ENCODE measurements at places on chromosomes 4 and X. TPM values are rescaled to one million over a fixed set of nuclear protein-coding genes. Genes with fewer than 3 reads are reported as not detected.

DNA sequence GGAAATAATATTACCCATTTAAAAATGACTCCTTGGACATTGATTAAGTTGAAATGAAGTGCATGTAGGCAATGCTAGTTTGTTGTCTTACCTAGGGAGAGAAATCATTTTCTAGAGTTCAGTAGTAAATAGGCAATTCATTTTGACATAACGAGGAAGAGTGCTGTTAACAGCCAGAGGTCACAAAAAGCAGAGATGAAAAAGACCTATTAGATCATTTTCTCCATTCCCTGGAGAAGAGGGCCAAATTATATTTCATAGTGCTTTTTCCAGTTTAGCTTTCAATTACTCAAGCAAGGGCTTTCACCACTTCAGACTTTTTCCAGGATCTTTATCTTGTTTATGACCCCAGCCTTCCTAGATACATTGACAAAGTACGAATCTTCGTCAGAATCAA, 374.3 kb upstream of the GALNT7 start:
- no peak for DNase-seq

DNA sequence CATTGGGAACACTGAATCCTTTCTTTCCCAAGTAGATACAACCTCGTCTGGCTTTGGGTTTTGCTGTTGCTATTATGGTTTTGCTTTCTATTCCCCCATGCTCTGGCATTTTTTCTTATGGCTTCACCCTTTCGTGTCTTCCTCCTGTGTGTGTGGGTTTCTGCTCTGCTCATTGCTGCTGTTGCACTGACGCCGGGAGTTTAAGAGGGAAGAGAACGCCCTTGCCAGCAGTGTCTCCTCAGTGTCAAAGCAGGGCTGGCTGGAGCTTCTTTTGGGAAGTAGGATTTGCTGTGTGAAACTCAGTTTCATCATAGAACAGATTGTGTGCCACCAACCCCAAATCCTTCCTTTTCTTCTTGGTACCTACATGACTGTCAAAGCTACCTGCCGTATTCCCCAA, 63.7 kb downstream of the CLDN22 start:
- peak; percentile 56 for DNase-seq

The KDR gene
- total RNA-seq = 15.6 TPM

The SSX4 gene
- total RNA-seq = not detected

- DNase-seq = no peak
These were observed 981 bp upstream of the PITX2 start for GRCh38 chr4:110623718-110624397.

The CXorf65 gene
- 0.71 TPM for total RNA-seq

- no peak for DNase-seq
These were observed 28.0 kb downstream of the CCNG2 start for GRCh38 chr4:77184974-77185373.

The RELL1 gene
- 19.3 TPM for total RNA-seq

GRCh38 chrX:81890521-81890920, 688.6 kb downstream of the SH3BGRL start:
- DNase-seq = no peak

The PDZD4 gene
- 6.1 TPM for total RNA-seq

The CHRNA9 gene
- not detected for total RNA-seq

DNA sequence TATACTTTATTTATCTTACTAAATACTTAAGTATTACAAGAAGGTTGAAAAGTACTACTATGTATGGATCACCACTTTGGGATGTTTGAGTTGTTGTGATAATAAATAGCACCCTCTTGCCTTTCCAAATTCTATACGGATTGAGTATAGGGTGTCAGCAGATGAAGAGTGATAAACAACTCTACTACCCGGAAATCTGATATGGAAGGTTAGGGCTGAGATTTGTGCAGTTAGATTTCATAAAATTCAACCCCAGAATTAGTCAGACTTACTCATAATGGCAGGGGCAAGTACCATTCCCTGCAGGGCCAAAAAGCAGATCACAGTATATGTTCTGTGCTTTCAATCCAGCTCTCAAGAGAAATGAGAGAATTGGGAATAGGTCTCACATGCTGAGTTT, 1008.9 kb upstream of the PCDH7 start:
- DNase-seq = no peak

- DNase-seq = no peak
These were observed 30.0 kb upstream of the GTPBP6 start for GRCh38 chrX:348461-349117.

The PTCHD1 gene
- 0.11 TPM for total RNA-seq

The TLR10 gene
- not detected for total RNA-seq

The CDS1 gene
- 0.49 TPM for total RNA-seq

The RTL9 gene
- 0.54 TPM for total RNA-seq

The AREG gene
- 7.3 TPM for total RNA-seq

The NIPAL1 gene
- total RNA-seq = 0.92 TPM

GRCh38 chrX:11953615-11954014, 184.7 kb upstream of the FRMPD4 start:
- DNase-seq = no peak

DNA sequence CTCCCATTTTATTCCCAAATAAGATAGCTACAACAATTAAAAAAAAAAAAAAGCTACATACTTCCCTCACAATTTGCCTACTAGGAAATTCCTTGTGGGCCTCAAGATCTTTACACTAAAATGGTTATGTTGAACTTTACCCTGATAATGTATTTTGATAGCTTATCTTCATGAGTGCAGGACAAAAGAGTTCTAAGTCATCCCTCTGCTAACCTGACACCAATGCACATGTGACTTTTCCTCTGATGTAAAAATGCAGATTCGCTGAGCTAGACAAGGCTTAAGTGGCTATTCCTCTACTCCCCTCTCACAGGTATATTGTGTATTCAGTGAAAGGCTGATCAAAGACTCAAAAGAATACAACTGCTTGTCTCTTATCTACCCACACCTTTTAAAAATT, 22.5 kb downstream of the ELF2 start:
- no peak for DNase-seq

The FTSJ1 gene
- total RNA-seq = 19.9 TPM

DNA sequence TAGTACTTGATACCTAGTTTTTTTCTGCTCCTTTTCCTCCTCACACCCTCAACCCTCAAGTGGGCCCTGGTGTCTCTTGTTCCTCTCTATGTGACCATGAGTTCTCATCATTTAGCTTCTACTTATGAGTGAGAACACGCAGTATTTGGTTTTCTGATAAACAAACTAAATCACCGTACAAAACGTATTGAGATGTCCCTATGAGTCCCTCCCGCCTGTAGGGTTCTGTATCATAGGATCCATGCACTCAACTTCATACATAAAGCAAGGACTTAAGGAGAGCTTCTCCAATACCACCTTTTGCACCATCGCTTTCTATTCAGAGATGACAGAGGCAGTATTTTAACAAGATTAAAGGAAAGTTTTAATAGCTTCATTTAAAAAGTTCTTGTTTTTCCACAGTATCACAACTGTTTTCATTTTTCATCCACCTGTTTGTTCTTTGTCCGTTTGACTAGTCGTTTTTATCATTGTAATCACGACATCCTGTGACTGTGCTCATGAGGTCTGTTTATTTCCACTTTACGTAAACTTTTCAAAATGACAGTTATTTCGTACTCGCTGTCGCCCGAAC, 457 bp upstream of the RAB9A start:
- no peak for DNase-seq

The PLXNB3 gene
- 10.9 TPM for total RNA-seq

DNA sequence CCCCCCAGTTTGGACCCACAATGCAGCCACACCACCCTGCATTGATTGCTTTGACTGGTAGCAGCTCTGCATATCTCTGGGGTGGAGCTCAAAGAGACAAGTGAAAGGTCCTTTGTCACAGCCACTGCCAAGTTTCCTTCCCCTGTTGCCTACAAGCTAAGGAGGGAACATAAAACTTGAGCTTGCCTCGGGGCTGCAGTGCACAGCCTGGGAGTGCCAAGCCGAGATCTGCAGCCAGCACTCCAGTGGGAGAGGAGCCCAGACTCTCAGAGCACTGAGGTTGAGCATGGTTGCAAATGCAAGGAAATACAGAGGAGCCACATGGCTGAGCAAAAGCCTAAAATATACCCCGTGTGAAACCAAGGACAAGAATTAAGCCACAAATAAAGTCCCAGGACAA, 142.2 kb downstream of the DKK2 start:
- peak; percentile 32 for DNase-seq

GRCh38 chrX:10676235-10676957, 56.0 kb upstream of the MID1 start:
- no peak for DNase-seq

The MAGEC3 gene
- not detected for total RNA-seq

The DDX53 gene
- total RNA-seq = not detected

GRCh38 chr4:2560167-2560566, 23.7 kb downstream of the FAM193A start:
- DNase-seq = no peak

The FABP2 gene
- not detected for total RNA-seq

DNA sequence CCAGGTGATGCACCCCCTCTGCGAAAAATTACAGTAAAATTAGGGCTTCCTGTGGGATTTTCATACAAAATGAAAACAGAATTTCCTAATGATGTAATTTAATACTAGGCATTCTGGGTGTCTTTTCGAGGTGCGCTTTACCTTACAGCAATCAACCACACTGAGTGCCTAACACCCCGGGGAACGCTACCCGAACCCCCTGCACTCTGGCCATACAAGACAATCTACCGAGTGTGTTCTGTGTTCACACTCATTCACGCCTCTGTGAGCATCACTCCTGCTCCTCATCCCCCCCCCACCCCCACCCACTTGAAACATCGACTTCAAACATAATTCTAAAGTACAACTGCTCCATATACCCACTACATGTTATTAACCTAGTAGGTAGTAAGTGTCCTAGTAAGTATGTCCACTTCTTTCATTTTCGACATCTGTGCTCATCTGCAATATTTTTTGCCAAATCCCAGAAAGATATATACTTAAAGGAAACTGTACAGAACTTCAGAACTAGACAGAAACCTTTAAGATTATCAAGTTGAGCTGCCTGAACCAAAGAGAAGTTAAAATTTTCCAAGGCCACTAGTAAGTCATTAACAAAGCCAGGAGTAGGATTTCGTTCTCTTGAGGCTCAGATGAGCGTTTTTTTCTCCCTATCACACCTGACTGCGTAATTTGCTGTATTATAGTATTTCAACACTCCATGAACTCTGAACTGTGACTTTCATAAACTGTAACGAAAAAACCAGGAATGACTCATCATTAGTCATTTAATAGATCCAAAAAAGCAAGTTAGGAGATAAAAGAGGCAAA, 80.0 kb downstream of the FAT1 start:
- DNase-seq = no peak

The PNMA5 gene
- total RNA-seq = not detected

GRCh38 chr4:54384563-54384962, 155.5 kb downstream of the PDGFRA start:
- no peak for DNase-seq

GRCh38 chrX:125404667-125405160, 85.0 kb downstream of the TEX13C start:
- no peak for DNase-seq

DNA sequence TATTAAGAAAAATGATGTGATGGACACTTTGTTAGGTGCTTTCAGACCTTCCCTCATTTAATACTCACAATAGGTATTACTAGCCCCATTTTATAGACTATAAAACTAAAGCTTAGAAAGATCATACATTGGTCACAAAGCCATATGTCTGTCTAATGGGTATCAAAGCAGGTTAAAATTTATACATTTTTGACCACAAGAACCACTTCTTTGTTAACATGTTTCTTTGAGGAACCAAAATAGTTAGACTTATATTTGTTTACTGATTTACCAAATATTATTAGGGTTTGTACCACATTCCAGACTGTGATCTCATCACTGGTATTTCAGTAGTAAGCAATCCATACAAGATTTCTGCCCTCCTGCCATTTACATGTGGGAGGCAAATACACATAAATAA, 363.3 kb downstream of the NAF1 start:
- DNase-seq = no peak

GRCh38 chrX:70026112-70026850, 23.5 kb downstream of the AWAT2 start:
- DNase-seq = no peak

The TMLHE gene
- total RNA-seq = 37.0 TPM

- DNase-seq = no peak
These were observed 52.1 kb downstream of the LEF1 start for GRCh38 chr4:108116423-108117168.

The GNPDA2 gene
- total RNA-seq = 16.2 TPM

- DNase-seq = no peak
These were observed at the start of gene KCNIP4 for GRCh38 chr4:21948347-21949072. Gene KCNIP4 (minus strand): TSS chr4:21948772.

DNA sequence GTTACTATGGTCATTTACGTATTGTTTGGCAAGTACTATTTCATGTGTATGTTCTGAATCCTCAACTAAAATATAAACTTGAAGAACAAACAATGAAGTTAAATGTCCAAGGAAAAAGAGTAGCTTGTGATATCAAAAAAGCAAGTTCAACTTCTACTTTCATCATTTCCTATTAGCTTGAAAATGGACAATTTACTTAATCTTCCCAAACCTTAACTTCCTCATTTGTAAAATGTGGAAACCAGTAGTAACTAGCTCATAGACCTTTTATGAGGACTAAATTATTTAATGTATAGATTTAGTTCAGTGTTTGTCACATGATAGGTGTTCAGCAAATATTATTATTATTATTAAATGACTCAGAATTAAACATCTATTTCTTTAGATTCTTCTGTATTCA, 276.8 kb upstream of the TET2 start:
- no peak for DNase-seq

The CWH43 gene
- not detected for total RNA-seq

GRCh38 chr4:106369456-106370060, 980 bp upstream of the GIMD1 start:
- DNase-seq = no peak

- no peak for DNase-seq
These were observed 156.4 kb upstream of the TBL1X start for GRCh38 chrX:9308426-9308825.

DNA sequence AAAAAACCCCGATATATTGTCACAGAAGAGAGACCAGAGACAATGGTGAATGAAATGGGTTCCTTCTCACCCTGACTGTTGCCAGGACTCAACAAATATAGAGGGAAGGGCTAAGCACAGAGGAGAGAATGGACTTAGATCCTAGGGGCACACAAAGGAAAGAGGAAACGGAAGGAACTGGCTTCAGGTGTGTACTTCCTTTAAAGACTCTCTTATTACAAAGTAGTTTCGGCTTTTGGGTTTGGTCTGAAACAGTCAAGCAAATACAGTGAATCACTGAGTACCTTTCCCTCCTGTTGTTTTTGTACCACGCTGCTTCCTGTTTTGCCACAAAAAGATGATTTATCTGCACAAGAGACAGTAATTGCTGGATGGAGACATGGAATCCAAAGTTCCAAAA, 46.1 kb upstream of the S100G start:
- no peak for DNase-seq

The KLB gene
- 0.28 TPM for total RNA-seq

DNA sequence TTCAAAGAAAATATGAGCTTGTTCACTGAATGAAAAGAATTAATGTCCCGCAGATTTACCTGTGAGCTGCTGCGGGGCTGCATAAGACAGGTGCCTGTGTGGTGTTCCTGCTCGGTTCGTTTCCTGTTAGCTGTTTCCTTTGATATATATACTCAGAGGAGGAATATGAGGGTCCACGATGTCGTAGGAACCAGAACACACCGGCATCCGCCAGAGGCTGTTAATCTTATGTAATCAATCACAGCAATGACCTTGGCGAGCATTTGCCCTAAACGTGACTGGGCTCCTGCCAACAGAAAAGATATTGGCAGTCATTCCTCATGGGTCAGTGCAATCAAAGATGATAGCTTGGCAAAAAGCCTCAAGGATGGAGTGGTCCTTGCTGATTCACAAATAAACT, 260.1 kb downstream of the EVC2 start:
- no peak for DNase-seq

GRCh38 chr4:109803924-109804571, 2.2 kb upstream of the CFI start:
- DNase-seq = no peak

- DNase-seq = no peak
These were observed 129.6 kb downstream of the ANK2 start for GRCh38 chr4:113179091-113179490.
